ENCODE measurements at places on chromosomes 1 and 21.

- DNase-seq: peak; percentile 72
Observed at GRCh38 chr1:167518331-167518700, at the start of gene CD247. CD247 (minus strand) TSS chr1:167518529; CDS start chr1:167518465, 64 bp downstream.

DNA sequence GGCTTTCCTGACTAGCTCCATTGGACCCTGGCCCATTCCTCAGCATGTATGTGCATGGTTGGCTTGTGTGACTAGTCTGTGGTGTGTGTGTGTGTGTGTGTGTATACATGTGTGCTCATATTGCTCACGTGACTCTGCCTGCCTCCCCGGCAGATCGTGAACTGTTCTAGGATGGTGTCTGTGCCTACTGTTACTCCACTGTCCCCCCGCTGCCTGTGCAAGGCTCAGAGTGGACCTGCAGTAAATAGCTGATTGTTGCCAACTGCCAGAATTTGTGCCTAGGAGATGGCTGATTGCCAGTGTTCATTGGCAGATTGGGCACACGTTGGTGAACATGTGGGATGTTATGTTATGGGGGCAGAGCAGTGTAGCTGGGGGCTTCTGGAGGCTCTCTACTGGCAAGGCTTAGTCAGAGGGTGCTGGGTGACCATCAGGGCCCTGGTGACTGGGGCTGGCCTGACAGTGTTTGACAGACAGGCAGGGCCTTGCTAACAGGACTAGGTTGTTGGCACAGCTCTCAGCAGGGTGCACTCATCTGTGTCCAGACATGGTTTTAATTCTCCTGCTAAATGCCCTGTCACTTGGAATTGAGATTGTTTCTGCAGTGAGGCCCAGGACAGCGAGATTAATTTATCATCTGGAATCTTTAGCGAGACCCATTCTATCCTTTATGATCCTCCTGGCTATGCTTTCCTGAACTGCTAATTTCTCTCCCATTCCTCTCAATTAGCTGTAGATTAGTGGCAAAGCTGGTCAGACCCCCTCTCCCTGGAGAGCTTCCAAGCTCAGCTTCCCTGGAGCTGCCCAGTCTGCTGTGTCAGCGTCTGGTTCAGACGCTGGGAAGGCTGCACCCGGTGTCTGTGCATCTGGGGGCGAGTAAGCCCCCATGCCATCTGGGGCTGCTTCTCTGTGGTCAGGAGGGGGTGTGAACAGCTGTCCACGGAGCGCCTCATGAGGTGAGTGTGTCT lies 20.8 kb downstream of the SLC6A17 start:
- no peak for DNase-seq

DNA sequence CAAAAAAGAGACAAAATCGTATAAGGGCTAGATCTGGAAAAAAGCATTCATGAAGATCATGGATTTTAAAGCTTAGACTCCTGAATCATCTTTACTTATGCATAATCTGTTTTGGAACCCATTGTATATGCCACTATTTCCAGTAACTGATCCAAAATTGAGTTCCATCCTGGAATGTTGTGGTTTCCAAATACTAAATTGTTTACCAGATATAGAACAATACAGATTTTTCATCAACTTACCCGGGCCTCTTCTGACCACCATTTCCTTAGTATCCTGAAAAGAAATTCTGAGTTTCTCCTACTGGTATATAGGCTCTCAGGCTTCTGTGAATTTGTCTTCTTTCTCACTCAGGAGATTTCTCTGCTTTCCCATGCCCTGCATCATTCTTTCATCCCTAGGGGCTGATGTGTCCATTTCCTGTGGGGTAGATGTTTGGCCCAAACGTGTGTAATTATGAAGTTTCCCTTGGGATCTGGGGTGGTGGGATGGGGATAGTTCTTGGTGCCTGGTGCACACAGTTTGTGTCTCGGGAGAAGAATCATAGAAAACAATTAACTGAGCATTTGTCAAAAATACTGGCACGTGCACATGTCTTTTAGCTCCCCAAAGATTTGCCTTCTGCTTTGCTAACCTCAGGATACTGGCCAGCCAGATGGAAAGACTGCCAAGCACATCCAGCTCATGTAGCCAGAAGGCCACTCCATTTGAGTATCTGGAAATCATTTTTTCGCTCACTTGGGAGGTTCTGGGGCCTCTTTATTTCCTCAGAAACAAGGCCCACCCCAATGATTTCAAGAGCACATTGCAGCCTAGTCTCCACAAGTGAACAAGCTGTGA lies 127.8 kb downstream of the NTMT2 start:
- DNase-seq: no peak

- DNase-seq: no peak
Observed at GRCh38 chr1:30523055-30524020, 200.0 kb downstream of the MATN1 start.

GRCh38 chr1:221719987-221720386 lies 21.9 kb downstream of the DUSP10 start:
- no peak for DNase-seq
